ENCODE measurements at places on chromosomes 2 and 18.

DNA sequence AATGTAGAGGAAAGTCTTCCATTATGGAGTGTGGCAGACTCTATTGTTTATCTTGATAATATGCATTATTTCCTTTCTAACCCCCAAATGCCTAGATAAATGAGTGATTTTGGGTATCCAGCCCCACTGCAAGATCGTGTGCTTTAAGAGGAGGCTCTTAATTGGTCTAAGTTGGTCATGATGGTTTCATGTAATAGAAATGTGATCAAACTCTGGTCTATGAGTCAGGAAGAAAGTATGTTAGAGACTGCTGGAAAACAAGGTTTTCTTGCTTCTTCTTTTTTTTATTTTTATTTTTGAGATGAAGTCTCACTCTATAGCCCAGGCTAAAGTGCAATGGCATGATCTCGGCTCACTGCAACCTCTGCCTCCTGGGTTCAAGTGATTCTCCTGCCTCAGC is 344.5 kb upstream of the TNP1 start:
- DNase-seq, result no peak

DNA sequence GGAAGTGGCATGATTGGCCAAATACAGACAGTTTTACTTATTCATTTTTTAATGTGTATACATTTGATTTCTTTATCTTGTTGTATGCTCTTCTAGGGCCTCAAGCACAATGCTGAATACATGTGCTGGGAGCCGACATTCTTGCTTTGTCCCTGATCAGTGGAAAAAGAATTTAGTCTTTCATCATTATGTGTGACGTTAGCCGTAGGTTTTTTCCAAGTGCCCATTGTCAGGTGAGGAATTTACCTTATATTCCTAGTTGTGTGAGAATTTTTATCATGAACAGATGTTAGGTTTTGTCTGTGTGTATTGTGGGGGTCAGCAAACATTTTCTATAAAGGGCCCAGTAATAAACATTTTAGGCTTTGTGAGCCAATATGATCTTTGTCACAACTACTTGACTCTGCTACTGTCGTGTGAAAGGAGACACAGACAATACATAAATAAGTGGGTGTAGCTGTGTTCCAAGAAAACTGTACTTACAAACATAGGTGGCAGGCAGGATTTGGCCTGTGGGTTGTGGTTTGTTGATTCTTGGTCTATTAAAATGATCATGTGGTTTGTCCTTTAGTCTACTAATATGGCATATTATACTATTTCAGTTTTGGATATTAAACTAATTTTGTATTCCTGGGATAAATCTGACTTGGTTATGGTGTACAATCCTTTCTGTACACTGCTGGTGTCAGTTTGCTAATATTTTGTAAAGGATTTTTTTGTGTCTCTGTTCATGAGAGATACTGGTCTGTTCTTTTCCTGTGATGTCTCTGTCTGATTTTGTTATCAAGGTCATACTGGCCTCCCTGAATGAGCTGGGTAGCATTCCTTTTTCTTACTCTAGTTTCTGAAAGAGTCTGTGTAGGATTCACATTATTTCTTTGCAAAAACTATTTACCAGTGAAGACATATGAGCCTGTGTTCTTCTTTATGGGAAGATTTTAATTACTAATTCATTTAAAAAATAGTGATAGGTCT is 132.2 kb upstream of the SMAD7 start:
- DNase-seq, result no peak

DNA sequence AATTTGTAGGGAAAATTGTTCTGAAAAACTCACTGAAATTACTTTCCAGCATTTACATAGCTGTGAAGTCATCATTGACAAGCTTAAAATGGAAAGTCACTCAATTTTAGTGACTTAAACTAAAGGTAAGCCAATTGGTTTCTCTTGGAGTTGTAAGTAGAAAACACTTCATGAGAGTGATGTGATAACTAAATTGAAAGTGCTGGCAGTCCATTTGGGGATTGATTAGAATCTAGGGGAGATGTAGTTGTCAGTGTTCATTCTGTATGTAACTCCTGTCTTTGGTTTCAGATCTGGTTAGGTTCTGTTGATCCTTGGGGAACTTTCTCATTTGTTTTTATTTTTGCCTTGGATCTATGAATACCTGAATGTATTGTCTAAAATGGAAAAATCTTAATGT is 53.8 kb downstream of the COX7A2L start:
- DNase-seq, result no peak

DNA sequence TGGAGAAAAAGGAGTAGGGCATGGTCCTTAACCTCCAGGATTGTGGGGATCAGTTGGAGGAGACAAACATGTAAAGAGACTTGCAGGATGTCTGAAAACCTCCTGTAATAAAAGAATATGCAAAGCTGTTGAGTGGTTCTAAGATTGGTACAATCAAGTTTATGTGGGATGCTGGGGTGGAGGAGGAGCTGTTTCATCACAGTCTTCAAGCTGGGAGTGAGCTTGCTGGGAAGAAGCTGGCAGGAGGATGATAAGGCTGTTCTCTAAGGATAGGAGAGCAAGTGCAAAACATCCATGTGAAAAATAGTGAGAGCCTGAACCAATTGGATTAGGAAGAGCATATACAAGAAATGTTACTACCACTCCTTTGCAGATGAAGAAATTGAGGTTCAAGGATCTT is 161.9 kb upstream of the CRIM1 start:
- DNase-seq, result no peak

DNA sequence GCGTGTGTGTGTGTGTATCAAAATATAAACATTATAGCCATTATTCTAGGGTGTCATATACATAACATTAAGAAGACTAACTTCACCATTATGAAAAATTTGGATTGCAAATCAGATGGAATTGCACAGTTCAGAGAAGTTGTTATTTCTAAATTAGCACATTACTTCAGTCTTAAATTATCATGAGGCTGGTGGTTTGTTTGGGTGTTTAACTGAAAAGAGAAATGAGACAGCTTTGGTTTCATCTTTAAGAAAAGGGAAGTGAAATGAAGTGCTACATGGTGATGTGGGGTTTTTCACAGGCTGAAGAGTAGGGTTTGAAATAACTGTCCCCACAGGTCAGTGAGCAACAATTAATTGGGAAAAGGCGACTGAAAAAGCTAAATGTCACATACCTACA is 161.2 kb upstream of the XIRP2 start:
- no peak for DNase-seq

- no peak for DNase-seq
These were observed 197.4 kb upstream of the HDAC4 start for GRCh38 chr2:239598011-239598731.

GRCh38 chr2:174339561-174340399 is 5.0 kb downstream of the SP9 start:
- DNase-seq, result no peak

DNA sequence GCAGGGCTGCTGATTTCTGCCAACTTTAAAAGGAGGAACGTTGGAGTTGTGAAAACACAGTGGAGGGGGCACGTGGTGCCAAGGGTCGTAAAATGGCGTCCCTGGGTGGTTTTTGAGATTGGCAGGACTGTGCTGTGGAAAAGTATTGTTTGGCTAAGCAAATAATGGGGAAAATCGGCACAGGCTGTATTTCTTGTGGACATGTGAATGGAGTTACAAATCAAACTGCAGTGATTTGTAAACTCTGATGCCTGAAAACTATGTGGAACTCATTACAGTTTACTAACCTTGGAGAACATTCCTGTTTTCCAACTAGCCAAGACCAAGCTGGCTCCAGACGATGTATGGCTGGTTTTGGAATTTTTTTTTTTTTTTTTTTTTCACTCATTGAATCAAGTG is 68.7 kb downstream of the KCTD1 start:
- no peak for DNase-seq

DNA sequence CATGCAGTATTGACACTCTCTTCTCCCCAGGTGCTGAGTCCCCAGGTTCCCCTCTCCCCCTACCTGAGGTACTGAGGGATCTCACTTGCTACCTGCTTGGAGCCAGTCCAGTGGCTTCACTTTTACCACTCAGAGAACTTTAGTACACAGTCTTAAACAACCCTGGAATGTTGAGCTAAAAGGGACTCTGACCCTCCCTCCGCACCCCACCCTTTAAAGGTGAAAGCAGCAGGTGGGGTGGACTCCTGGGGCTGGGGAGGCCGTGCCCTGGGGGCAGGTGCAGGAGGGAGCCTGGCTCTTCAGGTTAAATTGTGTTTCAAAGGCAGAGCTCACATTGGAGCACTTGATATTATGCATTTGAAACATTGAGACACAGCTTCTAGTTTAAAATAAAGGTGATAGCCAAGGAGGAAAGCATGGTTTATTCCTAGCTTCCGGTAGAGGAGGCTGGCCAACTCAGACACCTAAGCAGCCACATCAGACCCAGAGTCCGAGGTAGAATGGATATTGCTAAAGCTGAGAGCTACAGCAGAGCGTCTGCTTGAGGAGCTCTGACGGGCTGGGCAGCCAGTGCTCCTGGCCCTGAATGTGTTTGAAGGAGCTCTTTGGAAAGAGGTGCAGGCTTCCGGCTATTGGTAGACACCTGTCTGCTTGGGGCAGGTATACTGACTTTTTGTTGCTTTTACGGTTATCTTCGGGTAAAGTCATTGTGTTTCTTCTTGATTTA is 196.4 kb downstream of the AGAP1 start:
- DNase-seq, result no peak

GRCh38 chr2:236663287-236664101 is 93.9 kb downstream of the ACKR3 start:
- no peak for DNase-seq

GRCh38 chr2:227511955-227512354 is 40.0 kb downstream of the AGFG1 start:
- DNase-seq, result no peak

DNA sequence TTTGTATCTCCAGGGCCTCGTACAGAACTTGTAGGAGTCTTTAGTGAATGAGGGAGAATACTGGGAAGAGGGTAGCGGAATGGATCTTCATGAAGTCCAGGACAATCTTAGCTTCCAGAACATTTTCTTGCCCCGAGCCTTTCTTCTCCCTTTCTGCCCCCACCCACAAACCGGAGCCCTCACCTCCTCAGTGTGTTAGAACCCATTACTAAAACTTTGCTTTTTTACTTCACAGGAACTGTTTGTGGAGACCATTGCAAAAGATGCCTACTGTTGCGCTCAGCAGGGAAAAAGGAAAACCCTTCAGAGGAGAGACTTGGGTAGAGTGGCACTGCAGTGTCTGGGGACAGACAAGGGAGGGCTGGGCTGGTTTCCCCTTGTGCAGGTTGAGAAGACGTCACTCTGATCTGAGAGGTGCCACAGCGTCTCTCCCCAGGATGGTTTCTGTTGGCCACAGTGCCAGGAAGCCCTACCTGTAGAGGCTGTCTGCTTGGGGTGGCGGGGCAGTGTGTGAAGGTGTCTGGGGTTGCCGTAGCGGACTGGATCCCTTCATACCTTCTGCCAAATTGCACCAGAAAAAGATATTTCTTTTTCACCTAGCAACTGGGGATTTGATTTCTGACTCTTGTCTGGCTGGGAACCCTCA is 786 bp downstream of the POLE4 start:
- DNase-seq, result no peak

GRCh38 chr18:21449367-21450290 is 150.9 kb downstream of the ESCO1 start:
- no peak for DNase-seq

DNA sequence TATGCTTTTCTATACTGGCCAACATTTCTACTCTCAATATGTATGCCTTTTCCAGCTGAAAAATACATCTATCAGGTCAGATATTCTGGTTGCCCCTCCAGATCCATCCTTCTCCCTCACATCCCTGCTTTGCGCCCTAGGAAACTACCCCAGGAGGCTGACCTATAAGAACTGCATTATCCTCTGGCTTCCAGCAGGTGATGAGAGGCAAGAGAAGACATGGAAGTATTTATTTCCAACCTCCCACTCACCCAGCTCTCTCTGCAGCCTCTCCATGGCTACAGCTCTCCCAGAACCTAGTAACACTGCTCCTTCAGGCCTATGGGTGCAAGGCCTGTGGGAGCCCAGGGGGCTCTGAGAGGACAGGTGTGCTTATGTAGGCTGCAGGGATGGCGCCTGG is 42.9 kb downstream of the ARID5A start:
- no peak for DNase-seq

GRCh38 chr2:179311101-179311500 is 46.5 kb upstream of the SESTD1 start:
- DNase-seq, result no peak

GRCh38 chr2:167940346-167940725 is 307.1 kb downstream of the STK39 start:
- DNase-seq, result no peak
